ENCODE measurements at places on chromosomes 6 and 20.

DNA sequence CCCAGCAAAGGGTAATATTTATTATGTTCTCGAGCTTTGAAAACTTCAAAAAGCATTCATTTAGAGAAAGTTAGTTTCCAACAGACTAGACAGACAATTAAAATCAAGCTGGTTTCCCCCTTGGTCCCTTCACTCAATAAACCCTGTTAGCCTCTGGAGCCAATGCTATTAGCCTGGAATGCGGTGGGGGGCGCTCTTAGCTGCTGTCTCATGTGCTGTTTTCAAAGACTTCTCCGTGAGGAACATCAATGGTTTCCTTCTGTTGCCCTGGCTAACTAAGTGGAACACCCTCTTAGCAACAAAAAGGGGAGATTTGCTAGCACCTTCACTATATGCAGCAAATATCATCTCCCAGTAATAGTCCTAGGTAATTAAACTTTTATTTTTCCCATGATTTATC is 86.4 kb downstream of the LY86 start:
- DNase-seq: no peak

GRCh38 chr6:113540466-113540865 is 316.7 kb upstream of the MARCKS start:
- peak; percentile 31 for DNase-seq

GRCh38 chr6:6746333-6746969 is 157.9 kb downstream of the LY86 start:
- no peak for DNase-seq

DNA sequence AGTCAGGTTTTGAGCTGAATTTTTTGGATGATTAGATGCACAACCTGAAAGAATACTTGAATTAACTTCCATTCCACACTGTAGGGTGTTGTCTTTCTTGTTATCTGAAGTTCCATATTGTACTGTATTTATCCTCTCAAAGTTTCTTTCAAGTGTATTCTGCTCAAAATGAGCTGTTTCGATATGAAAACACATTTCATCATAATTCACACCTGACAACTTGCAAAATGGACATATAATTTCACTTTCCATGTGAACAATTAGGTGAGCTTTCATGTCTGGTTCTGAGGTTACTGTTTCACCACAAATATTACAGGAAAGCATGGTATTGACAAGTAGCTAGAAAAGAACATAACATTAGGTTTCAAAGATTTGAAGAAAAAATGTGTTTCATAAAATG is 1.7 kb downstream of the ZUP1 start:
- DNase-seq: no peak

- DNase-seq: no peak
Measured at GRCh38 chr20:24108581-24108980, 120.0 kb upstream of the GGTLC1 start.

- no peak for DNase-seq
Measured at GRCh38 chr20:57695012-57695411, 14.8 kb downstream of the PMEPA1 start.

GRCh38 chr20:7161690-7162089 is 394.2 kb downstream of the BMP2 start:
- DNase-seq: peak; percentile 9

DNA sequence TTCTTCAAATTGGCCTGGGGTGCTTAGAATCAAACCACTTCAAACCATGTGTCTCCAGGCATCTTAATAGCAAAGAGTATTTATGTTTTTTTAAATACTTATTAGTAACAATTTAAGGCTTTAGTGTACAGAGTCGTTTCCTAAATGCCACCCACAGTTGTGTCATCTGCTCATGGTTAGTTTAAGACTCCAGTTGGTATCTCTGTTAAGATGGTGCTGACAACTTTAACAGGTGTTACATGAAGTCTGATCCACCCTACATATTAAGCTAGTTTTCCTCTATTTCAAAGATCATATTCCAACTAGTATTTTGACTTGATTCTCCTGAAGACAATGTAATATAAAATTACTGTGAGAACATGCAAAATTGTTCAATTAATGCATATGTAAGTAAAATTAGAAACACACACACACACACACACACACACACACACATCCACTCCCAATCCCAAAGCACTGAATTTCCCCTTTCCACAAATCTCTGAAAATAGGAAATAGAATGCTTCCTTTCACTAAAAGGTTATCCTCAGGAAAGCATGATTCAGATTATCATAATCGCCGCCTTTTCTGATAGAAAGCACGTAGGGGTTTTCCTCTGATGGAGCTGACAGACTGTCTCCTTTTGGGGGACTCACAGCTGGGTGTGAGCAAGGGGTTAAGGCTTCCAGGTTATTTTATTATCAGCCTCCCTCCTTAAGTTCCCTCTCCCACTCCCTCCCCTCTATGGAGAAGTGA is 10.5 kb downstream of the CNKSR3 start:
- DNase-seq: no peak

DNA sequence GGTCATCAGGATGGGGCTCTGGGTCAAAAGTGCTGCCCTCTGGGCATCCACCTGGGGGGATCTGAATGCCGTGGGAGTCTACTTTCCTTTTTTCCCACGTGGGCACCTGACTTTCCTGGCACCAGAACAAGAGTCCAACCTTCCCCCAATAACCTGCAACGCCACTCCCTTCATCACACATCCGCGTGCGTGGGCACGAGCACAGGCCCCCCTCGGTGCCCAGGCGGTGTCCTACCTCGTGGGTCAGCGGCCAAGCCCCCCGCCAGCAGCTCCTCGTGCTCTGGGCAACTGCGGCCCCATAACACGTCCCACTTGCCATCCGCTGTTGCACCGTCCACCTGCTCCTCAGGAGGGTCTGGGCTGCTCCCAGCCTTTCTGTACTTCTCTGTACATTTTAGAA is 87.0 kb downstream of the YTHDF1 start:
- no peak for DNase-seq

GRCh38 chr6:109722564-109723254 is 31.6 kb downstream of the FIG4 start:
- no peak for DNase-seq

- DNase-seq: no peak
Measured at GRCh38 chr6:148109732-148110131, 232.9 kb upstream of the SASH1 start.

DNA sequence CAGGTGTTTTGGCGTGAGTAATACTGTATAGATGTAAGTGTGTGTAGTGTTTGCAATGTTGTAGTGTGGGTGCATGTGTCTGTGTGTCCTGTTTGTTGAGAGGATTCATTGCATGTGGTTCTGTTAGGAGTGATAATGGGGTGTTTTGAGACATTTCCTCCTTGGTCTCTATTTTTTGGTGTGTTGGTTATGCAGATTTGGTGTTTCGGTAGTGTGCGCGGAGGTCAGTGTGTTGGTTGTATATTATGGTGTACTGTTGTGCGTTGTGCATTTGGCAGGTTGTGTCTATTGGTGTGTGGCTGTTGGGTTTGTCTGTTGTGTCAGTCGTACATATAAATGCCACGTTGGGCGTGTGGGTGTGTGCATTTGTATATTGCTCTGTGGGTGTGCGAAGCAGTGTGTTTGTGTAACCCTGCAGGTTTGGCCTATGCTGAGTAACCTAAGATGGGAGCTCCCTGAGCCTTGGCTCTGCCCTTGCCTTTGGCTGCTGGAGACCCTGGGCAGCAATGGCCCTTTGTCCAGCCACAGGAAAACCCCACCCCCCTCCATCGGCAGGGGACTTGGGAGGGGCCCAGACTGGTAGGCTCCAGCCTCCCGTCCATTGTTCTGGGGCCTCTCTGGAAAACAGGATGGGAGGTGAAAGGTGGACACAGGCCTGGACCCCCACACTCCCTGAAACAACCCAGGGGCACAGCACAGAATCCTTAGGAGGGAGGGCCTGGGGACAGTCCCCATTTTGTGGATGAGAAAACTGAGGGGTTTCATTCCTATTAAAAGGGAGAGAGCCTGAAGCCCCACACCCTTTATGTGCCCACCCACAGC is 10.3 kb upstream of the ID1 start:
- DNase-seq: no peak

GRCh38 chr20:22722811-22723210 is 138.4 kb upstream of the FOXA2 start:
- DNase-seq: no peak

- DNase-seq: no peak
Measured at GRCh38 chr20:37680420-37680819, 13.4 kb upstream of the CTNNBL1 start.

DNA sequence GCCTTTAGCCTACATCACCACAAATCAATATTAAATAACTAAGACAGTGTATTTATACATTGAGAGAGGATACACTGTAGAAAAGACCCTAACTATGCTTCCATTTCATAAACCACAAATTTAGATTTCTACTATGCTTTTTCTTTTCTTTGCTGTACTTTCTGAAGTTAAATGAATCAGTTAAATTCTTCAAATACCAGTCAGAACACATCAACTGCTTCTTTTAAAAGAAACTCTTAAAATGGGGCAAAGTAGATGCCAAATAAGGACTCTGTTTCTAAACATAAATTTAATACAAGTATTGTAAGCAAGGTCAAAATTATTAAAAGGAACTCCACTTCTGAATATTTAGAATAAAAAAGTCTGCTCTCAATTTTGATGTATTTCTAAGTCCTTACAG is 76.9 kb downstream of the GMDS start:
- DNase-seq: no peak

DNA sequence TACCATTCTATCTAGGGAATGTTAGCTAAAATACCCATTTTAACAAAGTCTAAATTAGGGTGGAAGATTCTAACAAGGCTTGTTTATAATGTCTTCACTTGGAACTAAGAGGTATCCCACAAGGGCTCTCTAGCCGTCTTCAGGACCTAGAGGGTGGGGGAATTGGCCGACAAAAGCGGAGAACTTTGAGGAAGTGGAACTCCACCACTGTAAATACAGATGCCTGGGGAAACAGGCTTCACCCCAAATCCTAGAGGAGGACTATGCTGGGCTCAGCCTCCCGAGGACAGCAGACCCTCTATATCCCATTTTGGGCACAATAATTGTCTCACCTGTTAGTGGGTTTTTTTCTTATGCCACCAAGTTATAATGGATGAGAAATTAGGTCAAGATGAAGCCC is 58.0 kb upstream of the TFB1M start:
- DNase-seq: no peak

DNA sequence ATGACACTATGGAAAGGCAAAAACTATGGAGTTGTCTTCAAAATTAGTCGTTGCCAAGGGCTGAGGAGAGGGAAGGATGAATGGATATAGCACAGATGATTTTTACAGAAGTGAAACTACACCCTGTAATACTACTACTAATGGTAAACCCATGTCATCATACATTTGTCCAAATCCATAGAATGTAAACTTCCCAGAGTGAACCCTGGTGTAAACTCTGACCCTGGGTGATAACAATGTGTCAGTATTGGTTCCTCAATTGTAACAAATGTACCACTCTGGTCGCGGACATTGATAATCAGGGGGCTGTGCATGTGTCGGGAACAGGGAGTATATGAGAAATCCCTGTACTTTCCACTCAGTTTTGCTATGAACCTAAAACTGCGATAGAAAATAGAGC is 72.2 kb downstream of the CNBD2 start:
- DNase-seq: no peak

- no peak for DNase-seq
Measured at GRCh38 chr6:72031471-72031870, 145.1 kb downstream of the RIMS1 start.

DNA sequence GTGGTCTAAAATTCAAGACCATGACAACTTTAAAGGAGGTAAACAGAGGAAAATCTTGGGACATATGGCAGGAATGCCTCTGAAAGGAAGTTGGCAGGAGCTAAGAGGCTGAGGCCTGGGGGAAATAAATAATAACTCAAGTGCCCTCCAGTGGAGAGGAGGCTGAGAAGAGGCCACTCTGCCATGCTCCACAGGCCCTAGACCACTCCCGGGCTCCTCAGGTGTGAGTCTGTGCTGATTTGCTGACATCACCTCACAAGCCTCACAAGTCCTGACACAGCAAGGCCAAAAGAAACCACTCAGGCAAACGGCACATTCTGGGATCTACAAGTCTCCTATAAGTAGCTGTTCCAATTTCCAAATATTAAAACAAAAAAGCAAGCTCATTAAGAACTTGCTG is 91.0 kb upstream of the RIPOR2 start:
- no peak for DNase-seq

GRCh38 chr6:163306000-163306399 is 108.5 kb upstream of the QKI start:
- DNase-seq: no peak

DNA sequence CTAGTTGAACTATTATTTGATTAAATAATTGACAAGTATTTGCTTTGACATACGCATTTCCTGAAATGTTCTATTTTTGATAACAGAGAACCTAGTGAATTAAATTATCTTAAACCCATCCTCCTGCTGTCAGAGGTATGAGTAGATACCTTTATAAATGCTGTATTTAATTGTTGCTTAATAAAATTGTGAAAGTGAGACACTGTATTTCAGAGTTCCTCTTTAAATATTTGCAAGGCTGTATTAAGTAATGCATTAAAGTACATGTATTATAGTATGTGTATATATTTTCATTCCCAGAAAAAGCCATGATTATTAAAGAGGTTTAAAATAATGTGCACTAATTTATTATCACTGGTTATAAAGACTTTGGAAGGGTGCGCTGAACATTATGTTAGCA is 483.8 kb downstream of the TFAP2B start:
- DNase-seq: no peak

- DNase-seq: no peak
Measured at GRCh38 chr6:108746836-108747575, 101.2 kb upstream of the ARMC2 start.

DNA sequence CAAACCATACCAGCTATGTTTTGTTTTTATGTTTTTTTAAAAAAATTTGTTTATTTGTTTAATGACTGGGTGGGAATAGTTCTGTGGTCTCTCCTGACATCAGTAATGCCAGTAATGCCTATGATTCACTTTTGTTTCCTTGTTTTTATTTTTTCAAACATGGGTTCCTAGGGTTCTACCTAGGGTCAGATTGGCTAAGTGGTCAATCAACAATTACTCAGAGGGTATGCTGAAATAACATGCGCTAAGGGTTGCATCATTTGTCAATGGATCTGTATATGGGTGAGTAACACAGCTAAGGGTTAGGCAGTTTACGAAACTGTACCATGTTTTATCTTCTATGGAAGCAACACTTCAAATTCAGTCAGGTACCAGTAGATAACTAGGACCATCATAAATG is 583.8 kb upstream of the GJE1 start:
- DNase-seq: no peak
